ENCODE measurements at places on chromosomes 2 and 18. TPM values are rescaled to one million over a fixed set of nuclear protein-coding genes. Genes with fewer than 3 reads are reported as not detected.

GRCh38 chr18:2853926-2854664 lies 7.3 kb downstream of the EMILIN2 start:
- DNase-seq: no peak

Gene LINC00305
- not detected for total RNA-seq

DNA sequence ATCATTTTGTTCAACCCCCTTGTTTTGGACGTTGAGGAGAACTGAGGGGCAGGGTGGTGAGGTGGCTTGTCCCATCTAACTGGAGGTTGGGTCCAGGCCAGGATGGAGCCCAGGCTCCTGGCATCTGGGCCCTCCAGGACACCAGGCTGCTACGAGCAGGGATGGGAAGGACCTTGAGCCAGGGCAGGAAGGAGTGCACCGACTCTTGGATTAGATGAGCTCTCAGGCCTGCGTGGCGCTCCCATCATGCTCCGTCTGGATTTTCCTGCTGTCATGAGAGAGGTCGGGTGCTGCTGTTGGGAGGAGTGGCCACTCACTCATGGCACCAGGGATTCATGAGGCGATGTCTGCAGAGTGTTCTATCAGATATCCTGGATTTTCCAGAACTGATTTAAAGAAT lies 18.3 kb upstream of the ALLC start:
- DNase-seq: no peak

Gene TANC1
- total RNA-seq: 18.5 TPM

Gene PHLPP1
- total RNA-seq: 4.4 TPM

Gene IL36B
- not detected for total RNA-seq

DNA sequence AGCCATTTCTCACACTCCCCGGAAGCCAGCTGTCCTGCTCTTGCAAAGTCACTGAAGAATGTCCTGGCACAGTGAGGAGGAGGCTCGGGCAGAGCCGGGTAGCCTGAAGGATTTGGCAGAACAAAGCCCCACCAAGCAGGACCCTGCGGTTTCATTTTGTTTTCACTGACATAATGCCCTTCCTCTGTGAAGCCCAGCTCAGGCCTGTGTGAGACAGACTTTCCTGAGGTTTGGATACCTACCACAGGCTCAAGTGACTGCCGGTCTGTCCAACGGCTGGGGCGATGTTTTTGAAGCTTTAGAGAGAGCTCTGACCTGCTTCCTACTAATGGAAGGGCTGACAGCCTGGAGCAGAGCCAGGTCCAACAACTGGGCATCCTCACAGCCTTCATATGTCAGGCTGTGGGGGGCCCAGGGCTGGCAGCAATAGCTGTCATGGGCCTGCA lies 99.8 kb upstream of the FZD7 start:
- DNase-seq: no peak

DNA sequence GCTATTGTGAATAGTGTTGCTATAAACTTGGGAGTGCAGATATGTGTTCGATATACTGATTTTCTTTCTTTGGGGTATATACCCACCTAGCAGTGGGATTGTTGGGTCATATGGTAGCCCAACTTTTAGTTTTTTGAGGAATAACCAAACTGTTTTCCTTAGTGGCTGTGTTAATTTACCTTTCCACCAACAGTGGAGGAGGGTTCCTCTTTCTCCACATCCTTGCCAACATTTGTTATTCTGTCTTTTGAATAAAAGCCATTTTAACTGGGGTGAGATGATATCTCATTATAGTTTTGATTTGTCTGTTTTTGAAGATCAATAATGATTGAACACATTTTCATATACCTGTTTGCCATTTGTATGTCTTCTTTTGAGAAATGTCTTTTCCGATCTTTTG lies 282.0 kb upstream of the SESTD1 start:
- DNase-seq: no peak

GRCh38 chr2:173550143-173550542 lies 195.5 kb downstream of the CDCA7 start:
- no peak for DNase-seq

DNA sequence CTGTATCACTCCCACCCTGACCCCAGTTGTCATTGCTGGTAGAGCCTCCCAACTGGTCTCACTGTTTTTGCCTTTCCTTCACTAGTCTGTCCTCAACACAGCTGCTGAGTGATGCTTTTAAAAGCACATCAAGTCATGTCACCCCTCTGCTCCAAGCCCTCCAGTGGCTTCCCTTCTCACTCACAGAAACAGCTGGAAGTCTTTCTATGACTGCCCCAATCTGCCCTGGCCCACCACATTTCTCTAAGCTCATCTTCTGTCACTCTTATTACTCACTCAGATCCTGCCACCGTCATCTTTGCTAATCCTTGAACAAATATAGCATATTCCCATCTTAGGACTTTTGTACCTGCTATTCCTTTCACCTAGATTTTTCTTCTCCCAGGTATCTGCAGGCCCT lies 242.6 kb upstream of the RBBP8 start:
- no peak for DNase-seq

DNA sequence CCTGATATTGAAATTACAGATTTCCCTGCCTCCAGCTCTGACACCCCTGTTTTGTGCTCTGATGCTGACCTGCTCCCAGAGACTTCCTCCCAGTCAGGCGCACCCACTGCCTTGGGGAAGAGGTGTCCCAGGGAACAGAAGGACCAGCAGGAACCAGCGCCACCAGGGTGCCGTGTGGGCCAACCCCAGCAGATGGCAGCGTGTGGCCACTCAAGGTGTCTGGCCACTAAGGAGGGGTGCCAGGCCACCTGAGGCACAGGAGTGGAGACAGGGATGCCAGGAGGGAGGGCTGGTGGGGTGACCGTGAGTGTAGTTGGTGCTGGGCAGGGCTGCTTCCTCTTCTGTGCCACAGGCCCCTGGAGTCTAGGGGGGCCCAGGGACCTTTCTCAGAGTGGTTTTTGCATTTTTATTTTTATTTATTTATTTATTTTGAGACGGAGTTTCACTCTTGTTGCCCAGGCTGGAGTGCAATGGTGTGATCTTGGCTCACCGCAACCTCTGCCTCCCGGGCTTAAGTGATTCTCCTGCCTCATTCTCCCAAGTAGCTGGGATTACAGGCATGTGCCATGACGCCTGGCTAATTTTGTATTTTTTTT lies 56.0 kb downstream of the TEX44 start:
- DNase-seq: no peak

DNA sequence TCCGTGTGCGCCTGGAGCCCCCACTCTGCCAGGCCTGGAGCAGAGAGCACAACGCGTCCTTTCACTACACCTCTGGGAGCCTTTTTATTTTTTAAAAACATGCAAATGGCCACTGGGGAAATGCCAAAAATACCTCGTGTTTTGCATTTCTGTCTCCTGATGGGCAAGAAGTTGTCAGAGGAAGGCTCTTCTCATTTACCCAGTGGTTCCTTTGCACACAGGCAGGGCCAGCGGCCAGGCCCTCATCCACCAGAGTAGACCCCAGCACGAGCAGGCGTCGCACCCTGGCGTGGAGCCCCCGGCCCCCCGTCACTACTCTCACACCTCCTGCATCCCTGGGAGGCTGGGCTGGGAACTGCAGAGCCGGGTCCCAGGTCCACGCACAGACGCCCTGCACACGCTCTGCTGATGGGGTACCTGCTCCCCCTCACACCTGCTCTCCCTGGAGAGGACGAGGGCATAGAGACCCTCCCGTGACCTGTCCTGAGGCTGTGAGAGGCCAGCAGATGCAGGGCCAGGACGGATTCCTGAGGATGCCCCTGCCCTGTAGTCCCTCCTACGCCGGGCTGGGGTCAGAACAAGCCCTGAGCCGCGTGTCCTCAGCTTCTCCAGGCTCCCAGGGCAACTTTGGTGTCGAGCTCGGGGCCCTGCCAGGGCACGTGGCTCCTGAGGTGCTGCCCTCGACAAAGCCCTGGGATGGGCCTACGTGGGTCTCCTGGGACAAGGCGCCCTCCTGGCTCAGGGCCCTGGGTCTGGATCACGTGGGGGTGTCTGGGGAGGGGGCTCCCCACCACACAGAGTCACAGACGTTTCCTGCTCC lies 65.0 kb downstream of the NFATC1 start:
- no peak for DNase-seq

GRCh38 chr18:45962461-45962860 lies 4.7 kb downstream of the EPG5 start:
- peak; percentile 89 for DNase-seq

Gene DLGAP1
- 2.6 TPM for total RNA-seq

DNA sequence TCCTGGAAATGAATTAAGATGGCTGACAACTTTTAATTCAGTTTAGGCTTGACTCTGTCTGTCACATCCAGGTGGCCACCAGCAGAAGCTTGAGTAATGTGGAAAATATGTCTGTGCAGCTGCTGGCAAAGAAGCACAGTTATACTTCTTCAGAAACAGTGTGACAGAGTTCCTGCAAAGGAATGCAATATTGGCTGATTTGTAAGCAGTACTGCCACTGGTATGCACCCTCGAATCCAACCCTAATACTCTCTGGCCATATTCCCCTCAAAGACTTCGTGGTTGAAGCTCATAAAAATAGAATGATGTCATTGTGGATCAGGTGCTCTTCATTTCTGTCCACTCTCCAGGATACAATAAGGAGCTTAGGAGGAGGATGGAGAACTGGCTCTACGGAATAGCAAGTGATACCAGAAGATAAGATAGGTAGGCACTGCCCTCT lies 86.2 kb downstream of the METTL8 start:
- peak; percentile 79 for DNase-seq

DNA sequence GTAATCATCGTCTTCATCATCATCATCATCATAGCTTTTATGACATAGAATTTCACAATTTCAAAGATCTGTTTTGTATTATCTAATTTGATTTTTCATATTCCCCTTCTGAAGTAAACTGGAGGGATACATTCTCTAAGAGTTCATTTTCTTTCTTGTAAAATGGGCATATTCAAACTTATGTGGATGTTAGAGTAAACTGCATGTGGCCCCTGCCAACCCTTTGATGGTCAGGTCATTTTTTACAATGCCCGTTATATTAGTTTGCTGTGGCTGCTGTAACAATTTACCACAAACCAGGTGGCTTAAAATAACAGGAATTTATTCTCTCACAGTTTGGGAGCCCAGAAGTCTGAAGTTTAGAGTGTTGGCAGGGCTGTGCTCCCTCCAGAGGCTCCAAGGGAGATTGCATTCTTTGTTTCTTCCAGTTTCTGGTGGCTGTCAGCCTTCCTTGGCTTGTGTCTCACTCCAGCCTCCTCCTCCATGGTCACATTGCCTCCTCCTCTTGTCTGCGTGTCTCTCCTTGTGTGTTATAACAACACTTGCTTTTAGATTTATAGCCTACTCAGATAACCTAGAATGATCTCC lies 127.5 kb upstream of the MMADHC start:
- peak; percentile 26 for DNase-seq

DNA sequence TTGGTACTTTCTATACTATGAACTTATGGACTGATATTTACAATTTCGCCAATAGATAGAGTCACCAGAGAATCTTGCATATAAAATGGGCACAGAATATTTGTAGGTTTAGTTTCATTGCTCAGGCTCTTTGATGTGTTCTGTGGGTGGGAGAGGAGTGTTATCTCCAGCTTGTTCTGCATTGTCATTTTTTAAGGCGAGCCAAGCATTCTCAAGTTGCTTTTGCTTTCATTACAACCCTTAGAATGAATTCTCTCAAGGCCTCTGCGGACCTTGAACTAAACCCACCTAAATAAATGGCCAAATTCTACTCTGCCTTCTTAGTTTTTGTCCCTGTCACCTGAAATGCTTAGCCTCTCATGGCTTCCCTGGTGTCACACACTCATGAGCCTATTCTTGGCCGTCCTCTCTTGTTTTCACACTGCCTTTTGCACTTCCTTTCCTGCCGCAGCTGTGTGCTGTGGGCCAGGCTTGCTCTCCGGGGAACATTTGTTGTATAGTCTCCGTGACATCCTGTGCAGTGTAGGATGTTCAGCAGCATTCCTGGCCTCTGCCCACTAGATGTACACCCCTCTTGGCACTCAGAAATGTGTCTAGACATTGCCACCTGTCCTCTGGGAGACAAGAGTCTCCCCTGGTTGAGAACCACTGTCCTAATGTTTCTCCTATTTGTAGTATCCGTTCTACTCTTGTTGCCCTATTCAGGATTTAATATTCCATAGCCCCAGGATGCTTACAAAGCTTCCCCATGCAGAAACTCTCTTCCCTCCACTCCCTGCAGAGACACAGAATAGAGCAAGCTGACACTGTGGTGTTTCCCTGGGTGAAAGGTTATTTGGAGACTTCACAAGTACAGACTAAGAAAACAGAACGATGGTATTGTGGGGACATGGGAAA lies 255.6 kb downstream of the PTPRM start:
- no peak for DNase-seq

Gene SMYD5
- 33.6 TPM for total RNA-seq

Gene SERPINB10
- total RNA-seq: not detected

GRCh38 chr2:172249334-172249733 lies 146.6 kb upstream of the DLX2 start:
- DNase-seq: no peak

Gene ZNF142
- total RNA-seq: 22.6 TPM

Gene PLEK
- total RNA-seq: not detected

Gene CLIP4
- 56.1 TPM for total RNA-seq

DNA sequence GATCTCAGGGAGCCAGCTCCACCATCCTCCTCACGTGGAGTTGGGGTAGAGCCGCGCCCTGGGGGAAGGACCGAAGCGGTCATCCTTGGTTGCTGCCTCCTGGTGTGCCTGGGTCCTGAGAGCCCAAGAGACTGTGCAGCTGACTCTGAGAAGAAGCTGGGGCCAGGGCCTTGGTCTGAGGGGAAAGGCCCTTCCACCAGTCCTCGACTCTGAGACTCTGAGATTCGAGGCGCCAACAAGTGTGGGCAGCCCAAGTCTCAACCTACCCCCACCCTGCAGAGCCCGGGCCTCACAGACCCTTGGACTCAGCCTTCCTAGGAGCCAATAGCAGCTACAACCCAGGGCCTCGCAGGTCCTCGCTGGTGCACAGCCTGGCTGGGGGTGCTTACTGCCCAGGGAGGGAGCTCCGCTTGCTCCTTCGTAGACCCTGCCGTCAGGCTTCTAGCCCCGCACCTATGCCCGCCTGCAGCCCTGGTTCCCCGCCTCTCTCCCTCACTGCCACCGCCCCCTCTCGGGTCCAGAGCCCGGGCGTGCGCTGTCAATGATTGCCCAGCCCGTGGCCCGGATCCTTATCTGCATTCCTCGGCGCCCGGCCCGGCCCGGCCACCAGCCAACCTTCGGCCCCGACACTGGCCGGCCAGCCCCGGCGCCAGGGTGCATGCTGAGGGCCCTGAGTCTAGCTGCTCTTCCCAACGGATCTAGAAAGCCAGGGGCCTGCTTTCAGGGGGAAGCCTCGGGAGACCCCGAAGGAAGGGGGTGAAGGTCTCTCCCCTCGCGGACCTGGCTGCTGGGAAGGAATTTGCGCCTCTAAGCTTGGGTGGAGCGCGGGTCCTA lies 2.0 kb downstream of the IHH start:
- no peak for DNase-seq

- peak; percentile 74 for DNase-seq
Measured at GRCh38 chr2:101617188-101617587, 80.3 kb upstream of the MAP4K4 start.

Gene SLC4A3
- total RNA-seq: 11.6 TPM

Measured in kidney epithelial cell (primary cell).